NCI-H226 (cell line): ENCODE measurements at places on chromosomes 16 and 17.

DNA sequence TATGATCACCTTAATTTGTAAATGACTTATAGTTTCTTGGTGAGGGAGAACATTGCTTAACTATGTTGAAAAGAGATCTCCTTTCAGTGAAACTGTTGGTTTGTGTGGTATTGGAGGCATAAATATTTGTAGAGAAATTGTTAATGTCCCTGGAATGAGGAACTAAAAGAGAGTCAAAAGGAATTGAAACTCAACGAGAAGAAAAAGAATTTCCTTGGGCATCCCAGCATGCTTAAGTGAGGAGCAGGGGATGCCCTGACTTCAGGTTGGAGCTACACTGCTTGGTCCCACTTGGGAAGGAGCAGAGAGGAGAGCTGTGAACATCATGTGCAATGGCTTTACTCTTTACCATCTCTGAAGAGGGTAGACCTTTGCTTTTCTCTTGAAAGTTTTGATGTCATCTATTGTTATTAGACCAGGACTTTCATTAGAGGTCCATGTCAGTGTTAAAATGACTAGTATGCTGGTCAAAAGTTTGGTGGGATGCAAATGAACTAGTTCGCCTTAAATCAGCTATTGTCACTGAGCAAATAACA is 21.7 kb downstream of the KRT23 start:
- peak; percentile 56 for DNase-seq

GRCh38 chr17:72358465-72358864 is 237.6 kb downstream of the SOX9 start:
- peak; percentile 83 for DNase-seq

DNA sequence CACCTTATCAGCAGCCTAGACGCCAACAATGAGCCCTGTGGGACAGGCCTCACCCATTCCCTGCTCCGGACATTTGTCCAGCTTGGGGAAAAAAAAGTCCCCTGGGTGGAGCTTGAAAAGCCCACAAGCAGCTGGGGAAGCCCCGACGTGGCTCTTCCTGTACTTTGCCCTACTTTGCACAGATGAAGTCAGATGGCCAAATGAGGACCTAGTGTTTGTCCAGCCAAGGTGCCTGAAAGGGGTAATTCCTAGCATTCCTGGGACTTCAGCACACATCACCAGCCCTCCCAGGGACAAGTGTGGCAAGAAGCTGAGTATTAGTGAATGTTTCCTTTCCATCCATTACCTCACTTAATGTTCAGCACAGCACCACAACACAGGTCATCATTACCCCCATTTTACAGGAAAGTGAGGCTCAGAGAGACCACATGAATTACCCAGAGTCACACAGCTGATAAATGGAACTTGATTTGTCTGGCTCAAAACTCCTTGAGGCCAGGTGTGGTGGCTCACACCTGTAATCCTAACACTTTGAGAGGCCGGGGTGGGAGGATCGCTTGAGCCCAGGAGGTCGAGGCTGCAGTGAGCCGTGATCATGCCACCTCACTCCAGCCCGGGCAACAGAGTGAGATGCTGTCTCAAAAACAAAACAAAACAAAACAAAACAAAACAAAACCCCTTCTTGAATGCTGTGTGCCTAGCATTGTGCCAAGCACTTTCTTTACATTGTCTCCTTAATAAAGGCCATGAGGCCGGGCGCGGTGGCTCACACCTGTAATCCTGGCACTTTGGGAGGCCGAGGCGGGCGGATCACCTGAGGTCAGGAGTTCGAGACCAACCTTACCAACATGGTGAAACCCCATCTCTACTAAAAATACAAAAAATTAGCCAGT is 19.9 kb upstream of the PLLP start:
- peak; percentile 73 for DNase-seq

DNA sequence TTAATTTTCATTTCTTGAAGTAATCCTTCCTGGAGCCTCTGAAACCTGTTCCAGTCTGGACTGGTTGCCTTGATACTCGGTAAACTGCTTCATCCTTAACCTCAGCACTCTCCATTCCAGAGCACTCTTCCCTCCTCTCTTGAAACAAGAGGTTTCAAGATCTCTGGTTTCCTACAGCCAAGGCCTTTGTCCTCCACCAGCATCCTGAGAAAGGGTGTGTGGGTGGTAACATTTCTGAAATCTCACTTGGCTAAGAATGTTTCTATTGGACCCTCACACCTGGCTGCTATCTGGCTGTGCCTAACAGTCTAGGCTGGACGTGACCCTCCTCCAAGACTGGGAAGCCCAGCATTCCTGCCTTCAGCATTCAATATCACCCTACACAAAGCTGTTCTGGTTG is 99.7 kb downstream of the CYTH1 start:
- DNase-seq: no peak

GRCh38 chr16:89430436-89431157 is 59.8 kb downstream of the ANKRD11 start:
- no peak for DNase-seq

DNA sequence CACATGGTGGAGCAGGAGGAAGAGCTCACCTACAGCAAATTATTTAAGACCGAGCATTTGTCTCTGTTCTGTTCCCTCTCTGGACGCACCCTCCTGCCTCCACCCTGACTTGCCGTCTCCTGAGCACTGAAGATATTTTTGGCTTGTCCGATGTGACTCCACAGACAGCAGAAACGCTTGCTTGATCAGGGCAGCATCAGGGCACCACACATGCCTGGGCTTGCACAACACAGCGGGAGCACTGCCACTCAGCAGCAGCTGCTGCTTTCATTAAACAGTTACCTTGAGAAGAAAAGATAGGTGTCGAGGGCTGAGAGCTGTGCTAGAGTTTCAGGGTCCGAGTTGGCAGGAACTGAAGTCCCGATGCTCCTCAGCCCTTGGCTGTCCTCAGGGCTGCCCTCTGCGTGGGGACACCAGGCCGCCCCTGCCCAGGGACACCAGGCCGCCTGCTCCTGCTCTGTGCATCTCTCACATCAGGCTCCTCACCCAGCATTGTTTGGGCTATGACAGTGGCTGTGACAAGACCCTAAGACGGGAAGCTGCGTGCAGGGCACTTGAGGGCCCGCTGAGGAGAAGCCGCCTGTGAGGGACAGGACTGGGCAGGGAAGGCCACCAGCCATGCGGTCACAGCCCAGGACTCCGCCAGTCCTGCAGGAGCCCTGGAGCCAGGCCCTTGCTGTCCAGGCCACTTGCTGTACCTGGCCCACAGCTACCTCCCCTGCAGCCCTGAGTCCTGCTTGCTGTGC is 21.3 kb upstream of the CDH15 start:
- DNase-seq: no peak

DNA sequence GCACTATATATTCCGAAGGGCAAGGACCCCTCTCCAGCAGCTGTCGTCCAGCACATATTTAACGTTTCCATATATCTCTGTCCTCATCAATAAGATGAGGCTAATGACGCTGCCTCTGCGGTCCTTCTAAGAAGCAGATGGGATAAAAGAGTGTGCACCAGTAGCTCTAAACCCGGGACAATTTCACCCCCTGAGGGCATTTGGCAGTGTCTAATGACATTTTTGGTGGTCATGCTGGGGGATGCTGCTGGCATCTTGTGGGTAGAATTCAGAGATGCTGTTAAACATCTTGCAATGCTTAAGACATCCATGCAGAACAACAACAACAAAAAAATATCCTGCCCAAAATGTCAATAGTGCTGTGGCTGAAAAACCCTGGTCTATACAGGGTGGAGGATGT is 372.9 kb downstream of the CDH13 start:
- DNase-seq: no peak

DNA sequence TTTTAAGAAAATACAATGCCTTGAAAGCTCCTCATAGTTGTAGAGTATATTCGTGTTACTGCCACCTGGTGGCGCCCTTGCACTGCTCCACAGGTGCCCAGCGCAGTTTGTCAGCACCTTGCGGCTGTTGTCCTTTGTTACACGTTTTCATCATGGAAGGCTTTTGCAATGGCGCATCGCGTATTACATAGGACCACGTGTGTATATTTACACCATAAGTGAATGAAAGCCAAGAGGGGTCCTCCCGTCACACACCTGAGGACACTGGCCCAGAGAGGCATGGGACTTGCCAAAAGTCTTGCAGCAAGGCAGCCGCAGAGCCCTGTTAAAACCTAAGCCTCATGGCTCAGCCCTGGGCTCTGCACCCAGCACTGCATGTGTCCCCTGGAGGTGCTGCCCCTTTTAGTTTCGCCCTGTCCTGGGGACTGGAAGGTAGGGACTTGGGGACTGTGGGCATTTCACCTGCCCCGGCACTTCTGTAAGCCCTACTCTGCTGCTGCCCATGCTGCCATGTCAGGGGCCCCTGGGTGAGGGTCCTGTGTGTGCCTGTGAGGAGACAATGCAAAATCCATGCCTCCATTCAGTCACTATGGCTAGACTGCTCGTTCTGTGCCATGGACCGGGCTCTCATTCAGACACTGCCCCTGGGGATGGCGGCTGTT is 24.3 kb downstream of the POLR3E start:
- DNase-seq: peak; percentile 16

DNA sequence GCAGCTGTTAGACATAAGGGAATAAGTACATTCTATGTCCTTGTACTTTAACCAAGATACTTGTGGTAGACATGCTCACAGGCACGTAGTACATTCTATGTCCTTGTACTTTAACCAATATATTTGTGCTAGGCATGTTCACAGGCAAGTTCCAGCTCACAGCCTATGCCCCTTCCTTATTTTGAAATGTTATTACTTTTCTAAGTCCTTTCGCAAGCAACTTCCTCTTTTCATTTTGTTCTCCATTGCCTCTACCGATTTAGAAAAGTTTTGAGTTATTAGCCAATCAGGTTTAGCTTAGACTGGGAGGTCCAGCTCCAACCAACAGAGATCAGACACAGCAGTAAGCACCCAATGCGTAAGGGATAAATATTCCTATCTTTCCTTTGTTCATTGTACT is 60.1 kb upstream of the NUDT7 start:
- no peak for DNase-seq

DNA sequence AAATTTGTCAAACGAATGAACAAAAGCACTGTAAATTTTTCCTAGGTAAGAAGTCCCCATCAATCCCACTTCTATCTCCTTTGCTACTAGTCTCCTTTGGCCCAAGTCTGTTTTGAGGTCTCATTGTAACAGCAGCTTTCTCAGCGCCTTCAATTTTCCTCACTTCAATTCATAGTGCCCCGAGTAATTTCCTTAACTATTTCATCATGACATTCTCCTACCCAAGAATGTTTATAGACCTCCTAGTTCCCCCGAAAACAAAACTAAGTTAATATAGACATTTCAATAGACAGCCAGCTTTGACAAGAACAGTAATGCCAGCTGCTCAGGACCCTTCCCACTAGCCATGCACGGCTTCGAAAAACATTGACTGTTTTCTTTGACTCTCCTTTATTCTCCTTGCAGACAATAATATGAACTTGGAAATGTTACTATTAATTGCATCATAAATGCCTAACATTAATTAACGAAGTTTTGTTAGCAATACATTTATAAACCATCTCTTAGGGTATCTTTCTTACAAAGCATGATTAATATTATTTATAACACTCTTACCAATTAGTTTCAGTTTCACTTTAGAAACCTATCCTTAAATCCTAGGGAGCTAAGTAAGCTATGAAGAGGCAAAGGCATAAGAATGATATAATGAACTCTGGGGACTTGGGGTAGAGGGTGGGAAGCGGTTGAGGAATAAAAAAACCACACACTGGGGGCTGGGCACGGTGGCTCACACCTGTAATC is 22.8 kb downstream of the GLG1 start:
- DNase-seq: no peak

DNA sequence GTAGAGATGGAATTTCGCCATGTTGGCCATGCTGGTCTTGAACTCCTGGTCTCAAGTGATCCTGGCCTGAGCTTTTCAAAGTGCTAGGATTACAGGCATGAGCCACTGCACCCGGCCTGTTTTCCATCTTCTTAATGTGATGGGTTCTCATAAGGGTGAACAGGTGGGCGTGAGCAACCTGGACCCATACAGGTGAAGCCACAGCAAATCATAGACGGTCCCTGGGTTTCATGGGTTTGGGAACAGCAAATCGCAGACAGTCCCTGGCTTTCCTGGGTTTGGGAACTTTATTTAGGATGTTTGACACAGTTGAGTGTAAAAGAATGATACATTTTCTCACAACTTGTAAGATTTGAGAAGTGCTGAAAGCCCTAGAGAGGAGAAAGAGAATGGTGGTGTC is 12.9 kb upstream of the MEIOB start:
- no peak for DNase-seq

GRCh38 chr17:83054518-83055125 is 24.8 kb upstream of the METRNL start:
- DNase-seq: no peak

- no peak for DNase-seq
Observed at GRCh38 chr17:10793816-10794215, 10.1 kb downstream of the TMEM238L start.

DNA sequence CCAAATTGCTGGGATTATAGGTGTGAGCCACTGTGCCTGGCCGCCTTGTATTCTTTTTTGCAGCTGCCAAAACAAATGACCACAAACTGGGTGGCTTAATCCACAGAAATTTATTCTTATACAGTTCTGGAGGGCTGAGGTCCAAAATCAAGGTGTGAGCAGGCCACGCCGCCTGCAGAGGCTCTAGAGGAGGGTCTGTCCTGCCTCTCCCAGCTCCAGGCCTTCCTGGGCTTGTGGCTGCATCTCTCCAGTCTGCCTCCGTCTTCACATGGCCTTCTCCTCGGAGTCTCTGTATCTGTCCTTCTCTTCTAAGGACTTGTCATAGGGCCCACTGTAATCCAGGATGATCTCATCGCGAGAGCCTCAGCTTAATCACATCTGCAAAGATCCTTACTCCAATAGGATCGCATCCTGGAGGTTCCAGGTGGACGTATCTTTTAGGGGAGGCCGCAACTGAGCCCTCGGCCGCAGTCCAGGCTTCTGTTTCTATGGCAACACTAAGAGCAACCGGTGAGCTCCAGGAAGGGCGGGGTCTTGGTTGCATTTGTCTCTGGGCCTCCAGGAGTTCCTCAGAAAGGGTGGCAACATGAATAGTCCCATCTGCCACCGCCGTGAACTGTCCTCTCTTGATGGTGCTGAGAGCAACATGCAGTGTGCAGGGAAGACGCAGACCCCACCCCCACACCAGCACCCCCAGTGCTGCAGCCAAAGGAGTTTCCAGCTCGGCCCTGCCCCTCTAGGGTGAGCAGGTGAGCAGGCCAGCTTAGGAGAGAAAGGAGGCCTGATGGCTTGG is 29.5 kb upstream of the CREBBP start:
- DNase-seq: no peak

- peak; percentile 60 for DNase-seq
Observed at GRCh38 chr16:2969545-2970521, 685 bp downstream of the PAQR4 start.

DNA sequence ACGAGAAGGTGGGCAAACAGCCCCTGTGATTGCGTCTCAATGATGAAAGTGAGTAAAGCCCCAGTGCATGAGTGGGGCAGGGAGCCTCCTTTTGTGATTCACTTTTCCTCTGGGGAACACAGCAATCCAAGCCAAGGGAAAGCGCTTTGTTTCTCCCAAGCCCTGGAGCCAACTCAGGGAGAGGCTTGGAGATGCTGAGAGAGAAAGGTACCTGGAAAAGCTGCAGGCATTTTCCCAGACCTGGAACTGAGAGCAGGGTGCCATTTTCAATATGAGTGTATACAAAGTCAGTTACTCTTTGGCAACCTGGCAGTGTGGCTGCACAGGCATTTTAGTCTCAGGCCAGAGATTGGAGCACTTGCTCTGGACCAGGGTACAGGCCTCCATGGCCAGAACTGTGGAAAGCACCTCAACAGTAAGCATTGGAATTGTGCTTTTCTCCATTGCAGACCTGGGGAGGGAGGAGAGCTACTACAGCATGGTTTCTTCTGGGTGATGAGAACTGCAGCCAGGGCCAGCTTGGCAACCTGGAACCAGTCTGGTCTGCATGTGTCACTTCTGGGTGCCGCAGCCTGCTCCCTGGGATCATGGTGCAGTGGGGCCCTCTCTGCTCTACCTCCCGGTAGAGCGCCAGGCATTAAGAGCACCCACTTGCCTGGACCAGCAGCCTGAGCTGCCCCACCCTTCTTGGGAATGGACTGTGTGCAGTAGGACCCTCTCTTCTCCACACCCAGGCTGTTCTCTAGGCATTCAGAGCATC is 89.0 kb upstream of the CDH5 start:
- no peak for DNase-seq
